ENCODE measurements at places on chromosomes 11 and 22.

- DNase-seq, result no peak
These were observed 52.4 kb upstream of the TYR start for GRCh38 chr11:89125298-89125697.

DNA sequence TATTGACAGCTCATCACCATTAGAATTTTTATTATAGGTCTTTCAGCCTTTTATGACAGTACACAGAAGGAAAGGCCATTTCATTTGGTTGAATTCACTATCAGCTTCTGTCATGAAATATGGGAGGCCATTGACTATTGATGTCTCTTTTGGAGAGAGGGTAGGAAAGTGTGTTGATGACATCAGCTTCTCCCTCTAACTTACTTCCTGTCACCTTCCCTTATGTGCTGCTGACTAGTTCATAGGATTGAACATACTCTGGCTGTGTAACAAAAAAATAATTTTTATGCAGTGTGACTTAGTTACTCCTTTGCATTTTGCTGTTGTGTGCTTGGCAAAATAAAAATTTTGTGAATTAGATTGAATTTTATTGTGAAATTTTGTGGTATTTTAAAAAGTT lies 769.2 kb downstream of the METTL15 start:
- no peak for DNase-seq

GRCh38 chr11:69352715-69353319 lies 58.9 kb downstream of the MYEOV start:
- DNase-seq, result no peak

GRCh38 chr11:73753938-73754337 lies 6.9 kb downstream of the RAB6A start:
- no peak for DNase-seq

- no peak for DNase-seq
These were observed 6.6 kb upstream of the KCTD17 start for GRCh38 chr22:37044634-37045625.

GRCh38 chr22:41862530-41863266 lies 29.8 kb downstream of the SREBF2 start:
- peak; percentile 2 for DNase-seq

GRCh38 chr22:47796128-47796908 lies 1033.9 kb downstream of the TBC1D22A start:
- DNase-seq, result no peak

DNA sequence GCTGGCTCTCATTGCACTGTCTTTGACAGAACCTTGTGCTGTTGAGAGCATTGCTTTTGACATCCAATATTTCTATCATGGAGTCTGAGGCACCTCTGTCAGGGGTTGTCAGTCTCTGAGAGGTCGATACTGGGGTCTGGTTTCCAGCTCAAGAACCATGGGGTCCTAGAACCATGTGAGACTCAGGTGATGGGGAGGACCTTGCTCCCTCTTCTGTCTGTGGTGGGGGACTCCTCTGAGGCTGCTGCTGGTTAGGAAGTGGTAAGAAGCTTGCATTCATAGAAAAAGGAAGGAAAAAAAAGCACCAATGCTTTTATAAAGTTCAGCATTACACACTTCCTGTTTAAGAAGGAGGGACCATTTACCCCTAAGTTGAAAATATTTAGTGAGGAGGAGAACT lies 91.8 kb upstream of the CD44 start:
- DNase-seq, result peak; percentile 80

DNA sequence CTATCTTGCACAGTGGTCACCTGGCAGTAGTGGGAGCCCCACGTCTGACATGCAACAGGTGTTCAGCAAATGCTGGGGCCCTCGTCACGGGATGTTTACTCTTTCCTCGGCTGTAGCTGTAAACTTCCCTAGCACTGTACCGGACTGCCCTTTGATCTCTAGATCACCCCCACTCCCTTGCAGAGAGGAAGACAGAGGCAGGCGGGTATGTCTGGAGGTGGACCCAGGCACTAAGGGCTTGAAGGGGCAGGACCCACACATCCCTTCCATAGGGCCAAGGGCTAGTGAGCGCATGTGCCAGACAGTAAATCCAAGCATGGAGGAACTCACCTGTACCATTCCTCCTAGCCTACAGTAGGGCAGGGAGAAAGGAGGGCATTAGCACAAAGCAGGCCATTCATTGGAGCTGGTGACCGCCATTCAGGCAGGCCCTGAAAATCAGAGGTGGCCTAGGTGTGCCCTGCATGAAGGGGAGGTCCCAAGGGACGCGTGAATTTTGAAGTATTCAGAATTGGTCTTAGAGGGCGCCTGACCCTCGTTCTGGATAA lies 1.9 kb upstream of the SMTN start:
- DNase-seq, result no peak

DNA sequence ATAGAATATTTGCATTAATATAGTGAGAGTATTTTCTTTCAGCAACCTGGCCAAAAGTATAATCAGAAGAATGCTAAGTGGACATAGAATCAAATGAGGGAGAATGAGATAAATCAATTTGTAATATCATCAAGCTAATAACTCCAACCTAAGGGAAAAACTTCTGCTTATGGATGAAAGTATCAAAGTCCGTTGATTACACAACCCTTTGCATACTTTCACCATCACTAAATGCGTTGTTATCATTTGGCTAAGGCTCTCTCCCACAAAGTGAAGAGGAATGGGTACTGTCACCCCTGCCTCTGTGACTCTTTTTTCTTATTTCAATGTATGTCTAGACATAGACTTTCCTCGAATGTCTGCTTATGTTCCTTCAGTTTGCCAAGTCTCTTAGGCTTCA lies 16.4 kb upstream of the CASP4 start:
- DNase-seq, result no peak

GRCh38 chr11:46066335-46066734 lies 54.9 kb downstream of the PHF21A start:
- no peak for DNase-seq

- no peak for DNase-seq
These were observed 149.7 kb downstream of the CTTN start for GRCh38 chr11:70547821-70548670.

- no peak for DNase-seq
These were observed 36.5 kb downstream of the SBF2 start for GRCh38 chr11:10257478-10257877.

- no peak for DNase-seq
These were observed 7.2 kb downstream of the DKK3 start for GRCh38 chr11:12001186-12001585.

DNA sequence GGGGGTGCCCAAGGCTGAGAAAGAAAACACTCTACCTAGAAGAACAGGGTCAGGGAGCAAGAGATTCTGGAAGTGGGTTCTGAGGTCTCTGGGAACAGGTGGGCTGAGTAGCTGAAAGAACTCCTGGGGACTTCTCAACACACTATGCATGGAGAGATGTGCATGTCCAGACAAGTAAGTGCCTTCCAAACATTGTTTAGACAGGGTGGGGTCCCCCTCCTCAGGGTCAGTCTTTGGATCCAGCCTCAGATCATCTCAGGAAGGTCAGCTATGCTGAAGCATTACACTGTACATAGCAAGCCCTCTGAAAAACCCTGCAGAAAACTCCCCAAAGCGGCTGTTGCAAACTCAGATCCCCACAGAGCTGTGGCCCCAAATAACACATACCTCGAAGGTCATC lies 53.9 kb upstream of the SCUBE2 start:
- no peak for DNase-seq

DNA sequence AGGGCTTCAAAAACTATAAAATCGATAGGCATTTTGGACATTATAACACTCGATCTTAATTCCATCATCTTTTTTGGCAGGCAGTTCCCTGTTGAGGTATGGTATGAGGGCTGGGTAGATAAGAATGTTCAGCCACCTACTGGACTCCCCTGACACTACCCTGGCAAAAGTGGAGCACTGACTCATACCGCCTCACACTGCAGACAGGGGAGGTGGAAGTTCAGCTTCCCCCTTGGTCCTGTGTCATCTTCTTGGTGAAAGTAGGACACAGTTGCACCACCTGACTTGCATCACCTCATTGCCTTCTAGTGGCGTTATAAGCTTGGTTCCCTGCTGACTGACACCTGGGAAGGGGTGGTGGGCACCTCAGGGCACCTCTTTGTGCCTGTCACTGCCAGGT lies 30.4 kb downstream of the PAAF1 start:
- no peak for DNase-seq

- no peak for DNase-seq
These were observed 515.0 kb downstream of the NTM start for GRCh38 chr11:131885431-131885830.

DNA sequence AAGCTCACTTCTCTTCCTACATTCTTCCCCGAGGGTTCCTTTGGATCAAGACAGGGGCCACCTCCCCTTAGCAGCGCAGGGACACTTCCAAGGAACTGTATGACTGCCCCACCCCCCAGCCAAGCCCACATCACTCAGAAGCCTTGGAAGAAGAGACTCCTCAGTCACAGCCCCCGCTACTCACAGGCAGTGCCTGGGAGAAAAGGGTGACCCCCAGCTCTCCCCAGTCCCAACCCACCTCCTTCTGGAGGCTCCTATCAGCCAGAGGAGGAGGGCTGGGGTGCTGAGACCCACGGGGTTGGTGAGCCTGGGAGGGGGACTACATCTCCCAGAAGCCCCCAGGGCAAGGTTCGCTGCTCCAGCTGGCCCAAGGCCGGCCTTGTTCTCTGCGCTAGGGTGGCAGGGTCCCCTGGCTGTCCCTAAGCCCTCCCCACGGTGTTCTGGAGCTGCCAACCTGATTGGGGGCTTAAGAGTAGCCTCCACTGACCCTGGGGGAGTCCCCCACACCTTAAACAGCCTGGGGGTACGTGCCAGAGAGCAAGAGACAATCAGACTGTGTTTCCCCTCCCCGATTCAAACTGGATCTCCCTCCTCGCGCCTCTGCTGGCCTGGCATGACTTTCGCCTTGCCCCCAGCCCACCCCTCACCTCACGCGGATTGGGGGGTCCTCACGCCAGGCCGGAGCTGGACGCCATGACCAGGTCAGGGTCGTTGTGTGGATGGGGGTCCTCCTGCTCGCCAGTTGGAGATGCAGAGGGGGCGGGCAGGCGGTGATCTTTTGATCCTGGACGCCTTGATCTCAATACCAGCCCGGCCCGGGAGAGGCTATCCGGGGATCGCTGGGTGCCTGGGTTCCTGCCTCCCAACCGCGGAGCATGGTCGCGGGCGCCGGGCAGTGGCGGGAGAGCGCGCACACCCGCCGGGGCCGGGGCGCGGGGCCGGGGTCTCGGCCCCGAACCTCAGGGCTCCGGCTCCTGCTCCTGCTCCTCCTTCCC lies 838 bp downstream of the BCL9L start:
- peak; percentile 56 for DNase-seq

DNA sequence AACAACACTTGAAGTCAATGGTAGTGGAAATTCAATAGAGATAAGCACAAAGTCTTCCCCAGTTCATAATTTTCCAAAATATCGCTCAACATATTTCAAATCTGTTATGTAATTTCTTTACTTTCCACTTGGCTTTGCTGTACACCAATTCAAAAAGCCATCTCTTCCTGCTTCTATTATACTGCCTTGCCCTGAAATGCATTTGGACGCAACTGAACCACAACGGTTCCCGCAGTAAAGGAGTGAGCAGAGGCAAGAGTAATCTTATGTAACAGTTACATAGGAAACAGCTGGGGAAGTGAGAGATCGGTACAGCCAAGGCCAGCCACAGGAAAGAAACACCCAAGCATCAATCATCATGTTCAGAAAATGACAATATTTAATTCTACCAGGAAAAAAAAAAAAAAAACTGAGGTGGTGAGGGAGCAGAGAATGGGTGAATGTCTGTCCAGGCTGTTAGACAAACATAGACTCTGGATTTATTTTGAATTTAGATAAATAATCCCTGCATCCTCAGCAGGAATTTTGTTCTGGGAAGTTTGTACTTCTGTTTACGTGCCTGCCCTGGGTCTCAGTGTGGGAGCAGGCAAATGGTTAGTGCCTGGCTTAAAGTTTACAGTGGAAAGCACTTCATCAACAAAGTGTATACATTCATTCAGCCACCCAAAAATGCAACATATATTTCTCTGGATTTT lies 392.2 kb downstream of the ETS1 start:
- peak; percentile 71 for DNase-seq

GRCh38 chr11:93939084-93939760 lies 81.9 kb upstream of the HEPHL1 start:
- DNase-seq, result no peak
